Activated T-cell treated with anti-CD3 and anti-CD28 coated beads, Interleukin-2, amount 50 U/mL, for 48 hours (primary cell): ENCODE measurements at places on chromosomes 13 and 19.

DNA sequence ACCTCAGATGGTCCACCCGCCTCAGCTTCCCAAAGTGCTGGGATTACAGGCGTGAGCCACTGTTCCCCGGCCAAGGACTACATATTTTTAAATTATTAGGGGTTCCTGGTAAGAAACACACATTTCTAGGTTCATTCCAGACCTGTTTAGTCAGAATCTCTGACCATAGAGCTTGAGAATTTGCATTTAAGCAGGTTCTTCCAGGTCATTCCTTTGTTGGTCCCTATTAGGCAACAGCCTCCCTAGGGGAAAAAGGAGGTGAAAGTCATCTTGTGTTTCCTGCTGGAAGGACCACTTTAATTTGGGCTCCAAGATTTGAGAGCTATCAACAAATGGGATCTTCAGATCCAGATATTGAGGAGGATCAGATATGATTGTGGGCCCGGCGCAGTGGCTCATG, 16.3 kb downstream of the S1PR2 start:
- DNase-seq, result no peak

- DNase-seq, result peak; percentile 31
Measured at GRCh38 chr13:45055902-45056648, 64.2 kb upstream of the GTF2F2 start.

GRCh38 chr19:35757231-35757748, 461 bp upstream of the HSPB6 start:
- peak; percentile 64 for DNase-seq

DNA sequence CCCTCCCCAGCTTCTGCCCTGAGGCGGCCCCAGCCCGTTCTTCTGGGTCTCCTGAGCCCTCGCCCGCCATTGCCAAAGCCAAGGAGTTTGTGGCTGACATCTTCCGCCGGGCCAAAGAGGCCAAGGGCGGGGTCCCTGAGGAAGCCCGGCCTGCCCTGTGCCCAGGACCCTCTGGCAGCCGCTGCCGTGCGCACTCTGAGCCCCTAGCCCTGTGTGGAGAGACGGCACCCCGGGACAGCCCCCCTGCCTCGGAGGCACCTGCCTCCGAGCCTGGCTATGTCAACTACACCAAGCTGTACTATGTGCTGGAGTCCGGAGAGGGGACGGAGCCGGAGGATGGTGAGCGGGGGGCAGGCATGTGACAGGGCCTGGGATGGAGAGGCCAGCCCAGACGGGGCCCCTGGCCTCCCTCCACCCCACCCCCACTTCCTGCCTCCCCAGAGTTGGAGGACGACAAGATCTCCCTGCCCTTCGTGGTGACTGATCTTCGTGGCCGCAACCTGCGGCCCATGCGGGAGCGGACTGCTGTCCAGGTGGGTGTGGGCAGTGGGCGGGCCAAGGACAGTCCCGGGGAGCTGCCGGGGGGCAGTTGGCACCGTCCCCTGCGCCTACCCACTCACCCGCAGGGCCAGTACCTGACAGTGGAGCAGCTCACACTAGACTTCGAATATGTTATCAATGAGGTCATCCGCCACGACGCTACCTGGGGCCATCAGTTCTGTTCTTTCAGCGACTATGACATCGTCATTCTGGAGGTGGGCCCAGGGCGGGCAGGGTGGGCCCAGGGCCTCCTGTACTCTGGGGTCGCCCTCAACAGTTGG, 7.0 kb downstream of the DCAF15 start:
- no peak for DNase-seq

DNA sequence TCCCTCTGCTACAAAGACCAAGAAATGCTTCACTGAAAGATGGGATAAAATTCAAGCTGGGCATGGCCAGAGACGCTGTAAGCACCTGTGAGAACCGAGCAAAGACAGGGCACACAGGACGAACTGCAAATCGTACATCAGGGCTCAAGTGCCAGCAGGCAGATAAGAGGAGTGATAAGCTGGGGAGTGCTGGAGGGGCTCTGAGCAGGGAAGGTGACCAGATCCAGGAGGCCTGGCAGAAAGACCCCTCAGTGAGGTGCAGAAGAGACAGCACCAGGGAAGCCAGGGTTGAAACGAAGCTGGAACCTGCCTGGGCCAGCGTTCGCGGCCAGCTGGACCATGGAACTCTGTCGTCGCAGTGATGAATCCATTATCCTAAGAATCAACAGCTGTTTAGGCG, 10.2 kb downstream of the RAB20 start:
- no peak for DNase-seq

- peak; percentile 67 for DNase-seq
Measured at GRCh38 chr19:1265615-1266128, 3.5 kb upstream of the CIRBP start.

- no peak for DNase-seq
Measured at GRCh38 chr19:42285541-42285941, 16.4 kb upstream of the PRR19 start.

DNA sequence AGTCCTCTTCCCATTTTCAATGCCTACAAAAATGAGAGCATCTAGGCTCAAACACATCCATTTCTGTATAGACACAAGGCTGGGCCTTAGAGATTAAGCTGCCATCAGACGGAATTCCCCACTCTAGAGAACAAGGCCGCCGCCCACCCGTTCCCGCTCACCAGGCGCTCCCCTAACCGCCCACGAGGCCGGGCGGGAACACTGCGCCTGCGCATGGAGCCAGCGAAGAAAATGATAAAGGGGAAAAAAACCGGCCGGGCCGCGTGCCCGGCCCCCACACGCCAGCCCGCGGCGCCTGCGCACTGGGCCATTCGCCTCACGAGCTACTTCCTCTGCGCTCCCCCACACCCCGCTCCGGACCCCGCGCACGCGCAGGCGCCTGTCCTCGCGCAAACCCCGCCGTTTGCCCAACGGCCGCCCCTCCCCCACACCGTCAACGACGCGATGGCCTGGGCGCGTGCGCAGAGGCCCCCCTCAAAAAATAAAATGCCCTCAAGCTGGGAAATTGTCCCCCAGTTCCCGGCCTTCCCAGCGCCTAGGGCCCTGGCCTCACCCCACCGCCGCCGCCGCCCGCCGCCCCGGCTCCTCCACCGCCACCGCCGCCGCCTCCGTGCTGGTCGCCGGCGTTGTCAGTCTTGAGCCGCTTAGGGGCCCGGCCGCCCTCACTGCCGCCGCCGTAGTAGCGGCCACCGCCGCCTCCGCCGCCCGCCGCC, 483 bp downstream of the HNRNPL start:
- peak; percentile 99 for DNase-seq

DNA sequence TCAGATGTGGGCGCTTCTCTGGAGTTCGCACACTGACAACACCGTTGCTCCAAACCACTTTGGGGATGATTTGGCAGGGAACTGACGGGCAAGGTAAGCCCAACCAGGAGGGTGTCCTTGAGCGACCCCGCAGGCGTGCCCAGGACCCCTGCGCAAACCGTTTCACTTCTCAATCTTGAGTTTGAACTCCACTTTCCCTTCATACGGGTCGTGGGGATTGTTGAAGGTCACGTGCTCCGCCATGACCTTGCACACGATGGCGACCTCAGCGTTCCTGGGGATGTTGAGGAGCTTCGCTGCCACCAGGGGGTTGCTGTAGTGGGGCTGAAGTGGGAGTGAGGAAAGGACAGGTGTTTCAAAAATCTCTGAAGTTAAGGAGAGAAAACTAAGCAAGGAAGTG, 8.8 kb downstream of the ATP4B start:
- no peak for DNase-seq

DNA sequence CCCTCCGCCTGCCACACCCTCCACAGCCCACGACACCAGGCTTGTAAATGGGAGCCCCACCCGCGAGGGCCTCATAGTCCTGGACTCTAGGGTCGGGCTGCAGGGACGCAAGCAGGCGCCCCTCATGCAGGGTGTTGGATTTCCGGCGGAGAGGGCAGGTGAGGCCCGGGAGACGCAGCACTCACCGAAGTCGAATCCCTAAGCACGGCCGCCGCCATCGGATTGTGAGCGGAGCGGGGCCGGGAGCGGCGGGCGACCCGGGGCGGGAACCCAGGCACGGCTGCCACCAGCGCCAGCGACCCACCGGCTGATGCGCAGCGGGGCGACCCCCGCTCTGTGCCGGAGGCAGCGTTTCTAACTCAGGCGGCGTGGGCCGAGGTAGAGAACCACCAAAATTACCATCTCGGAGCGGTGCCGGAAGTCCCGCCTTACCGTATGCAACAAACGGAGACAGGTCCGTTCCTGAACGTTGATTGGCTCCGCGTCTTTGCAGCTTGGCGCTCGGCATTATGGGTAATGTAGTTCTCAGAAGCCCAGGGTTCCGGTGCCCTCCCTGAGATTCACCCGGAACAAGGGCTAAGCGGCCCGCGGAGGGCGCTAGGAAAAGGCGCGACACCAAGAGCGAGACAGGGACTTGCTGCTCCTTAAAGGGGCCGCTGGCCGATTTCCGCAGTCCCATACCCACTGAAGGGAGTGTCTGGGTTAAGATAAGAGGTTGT, at the start of gene ZNF416:
TSS of gene ZNF416 (minus strand) at position 425 of the 719 bp plus-strand sequence. CDS start at position 218, 207 bp downstream.
- peak; percentile 91 for DNase-seq
